ENCODE measurements at places on chromosomes 7 and 10. TPM values are rescaled to one million over a fixed set of nuclear protein-coding genes. Genes with fewer than 3 reads are reported as not detected.

The ZNF716 gene
- total RNA-seq, result not detected

The HPS6 gene
- total RNA-seq, result 32.3 TPM

The CALHM3 gene
- total RNA-seq, result not detected

The AKR1C2 gene
- total RNA-seq, result 1.1 TPM

The NUDT5 gene
- 50.7 TPM for total RNA-seq

The CDHR3 gene
- total RNA-seq, result 1.1 TPM

The SKIDA1 gene
- total RNA-seq, result 3.3 TPM

The HOXA1 gene
- 5.1 TPM for total RNA-seq

The SPDYE2B gene
- total RNA-seq, result not detected

The OR6B1 gene
- total RNA-seq, result not detected

Data from mesangial cell (primary cell).